ENCODE measurements at places on chromosomes 3 and 15.
A peak's percentile ranks its signal among the peaks of the same experiment; 100 is the strongest.

GRCh38 chr3:47266709-47267489, 15.7 kb downstream of the KIF9 start:
- H3K4me1 ChIP-seq, result peaks cover 5% of the 10 kb centered on the region
- no peaks in the 10 kb centered on the region for H3K27me3 ChIP-seq
- no peak overlapping the region for H3K27ac ChIP-seq
- no peaks in the 10 kb centered on the region for H3K36me3 ChIP-seq
- H3K4me3 ChIP-seq, result no peak overlapping the region

DNA sequence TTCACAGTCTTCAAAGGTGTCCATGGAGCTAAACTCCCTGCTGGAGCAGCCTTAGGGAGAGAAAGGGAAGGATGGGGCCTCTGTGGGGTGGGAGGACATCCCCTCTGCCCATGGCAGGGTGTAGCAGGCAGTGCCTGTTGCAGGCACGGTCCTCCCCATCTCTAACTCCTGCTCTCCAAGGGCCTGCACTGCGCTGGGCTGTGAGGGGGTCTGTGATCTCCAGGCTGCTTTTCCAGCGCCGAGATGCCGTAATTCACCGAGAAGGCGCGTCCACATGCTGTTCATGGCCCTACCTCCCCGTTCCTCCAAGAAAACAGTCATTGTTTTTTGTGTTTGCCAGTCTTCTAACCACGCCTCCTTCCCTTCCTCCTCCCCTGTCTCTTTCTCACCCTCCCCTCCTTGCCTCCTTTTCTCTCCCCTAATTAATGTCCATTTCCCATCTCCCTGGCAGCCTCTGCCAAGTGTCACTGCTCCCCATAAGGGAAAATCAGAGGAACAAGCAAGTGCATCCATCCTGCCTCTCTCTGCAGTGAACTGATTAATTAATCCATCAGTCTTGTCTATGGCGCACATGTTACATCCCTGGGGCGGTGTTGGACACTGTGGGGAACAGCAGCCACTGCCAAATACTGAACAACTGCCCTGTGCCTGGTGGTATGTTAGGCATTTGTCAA, 17.7 kb upstream of the LAMP3 start:
- peaks cover 12% of the 10 kb centered on the region for H3K4me1 ChIP-seq
- H3K36me3 ChIP-seq, result no peaks in the 10 kb centered on the region

GRCh38 chr15:74955796-74956647, 550 bp downstream of the RPP25 start:
- DNase-seq, result peak; percentile 75
- H3K4me3 ChIP-seq, result peak overlapping the region; percentile 56
- peaks cover 42% of the 10 kb centered on the region for H3K4me1 ChIP-seq
- H3K36me3 ChIP-seq, result peaks cover 4% of the 10 kb centered on the region
- peaks cover 37% of the 10 kb centered on the region for H3K27me3 ChIP-seq
- no peak overlapping the region for H3K27ac ChIP-seq

GRCh38 chr3:155805204-155805801, 775 bp downstream of the C3orf33 start:
- peak overlapping the region; percentile 15 for H3K27ac ChIP-seq
- H3K36me3 ChIP-seq, result no peaks in the 10 kb centered on the region
- peak overlapping the region; percentile 81 for H3K4me3 ChIP-seq
- H3K4me1 ChIP-seq, result peaks cover 10% of the 10 kb centered on the region

- no peak overlapping the region for H3K27ac ChIP-seq
- DNase-seq, result no peak
- H3K4me3 ChIP-seq, result no peak overlapping the region
- peaks cover 3% of the 10 kb centered on the region for H3K4me1 ChIP-seq
Measured at GRCh38 chr3:46655271-46655670, 38.2 kb downstream of the ALS2CL start.

- H3K27ac ChIP-seq, result no peak overlapping the region
- no peaks in the 10 kb centered on the region for H3K36me3 ChIP-seq
- no peak overlapping the region for H3K4me3 ChIP-seq
- peaks cover 25% of the 10 kb centered on the region for H3K27me3 ChIP-seq
- H3K4me1 ChIP-seq, result no peaks in the 10 kb centered on the region
- no peak for DNase-seq
Measured at GRCh38 chr3:142929890-142930289, 33.6 kb downstream of the PAQR9 start.

- no peak overlapping the region for H3K4me3 ChIP-seq
- peaks cover 19% of the 10 kb centered on the region for H3K4me1 ChIP-seq
- peaks cover 9% of the 10 kb centered on the region for H3K27me3 ChIP-seq
- no peak overlapping the region for H3K27ac ChIP-seq
- no peaks in the 10 kb centered on the region for H3K36me3 ChIP-seq
Measured at GRCh38 chr3:12393894-12394293, 90.4 kb upstream of the TSEN2 start.
